ENCODE measurements at places on chromosomes 6 and 20.

- DNase-seq: no peak
These were observed 78.0 kb upstream of the NHSL1 start for GRCh38 chr6:138577151-138577915.

- no peak for DNase-seq
These were observed 450.9 kb downstream of the GJA1 start for GRCh38 chr6:121886223-121886830.

DNA sequence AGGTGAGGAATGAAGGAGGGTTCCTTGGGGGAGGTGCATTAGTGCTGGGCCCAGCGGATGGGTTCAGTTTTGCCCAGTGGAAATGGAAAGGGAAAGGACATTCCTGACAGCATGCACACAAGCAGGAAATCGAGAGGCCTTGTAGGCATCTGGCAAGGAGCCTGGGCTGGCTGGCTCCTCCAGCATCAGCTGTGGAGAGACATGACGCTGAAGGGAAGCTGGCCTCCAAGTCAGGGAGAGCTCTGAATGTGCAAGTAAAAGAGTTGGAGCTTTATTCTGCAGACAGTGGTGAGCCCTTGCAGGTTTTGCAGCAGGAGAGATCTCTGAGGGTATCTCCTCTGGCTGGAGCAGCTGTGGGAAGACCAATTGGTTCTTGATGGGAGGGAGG, 154.3 kb downstream of the MRPL14 start:
- DNase-seq: no peak

DNA sequence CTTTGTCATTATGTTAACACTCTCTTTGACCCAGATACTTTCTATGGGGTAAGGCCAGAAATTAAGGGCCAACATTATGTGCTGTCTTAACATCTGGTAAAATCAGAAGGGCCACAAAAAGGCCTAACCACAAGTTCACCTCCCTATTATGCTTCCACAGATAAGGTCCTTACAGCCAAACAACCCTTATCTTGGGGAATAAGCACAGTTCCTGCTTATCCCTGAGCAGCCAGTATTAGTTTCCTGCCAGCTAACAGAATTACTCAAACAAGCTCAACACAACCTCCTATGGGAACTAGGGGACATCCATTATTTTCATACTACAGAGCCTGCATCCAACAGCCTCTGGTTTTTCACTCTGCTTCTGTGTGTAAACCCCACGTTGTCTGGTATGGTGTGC, 724.8 kb downstream of the HACE1 start:
- no peak for DNase-seq

- no peak for DNase-seq
These were observed 225.9 kb downstream of the TMEM242 start for GRCh38 chr6:157097255-157097955.

- no peak for DNase-seq
These were observed 527 bp downstream of the FBXO30 start for GRCh38 chr6:145814035-145814500.

GRCh38 chr20:1242530-1242929, 16.7 kb downstream of the RAD21L1 start:
- DNase-seq: no peak

DNA sequence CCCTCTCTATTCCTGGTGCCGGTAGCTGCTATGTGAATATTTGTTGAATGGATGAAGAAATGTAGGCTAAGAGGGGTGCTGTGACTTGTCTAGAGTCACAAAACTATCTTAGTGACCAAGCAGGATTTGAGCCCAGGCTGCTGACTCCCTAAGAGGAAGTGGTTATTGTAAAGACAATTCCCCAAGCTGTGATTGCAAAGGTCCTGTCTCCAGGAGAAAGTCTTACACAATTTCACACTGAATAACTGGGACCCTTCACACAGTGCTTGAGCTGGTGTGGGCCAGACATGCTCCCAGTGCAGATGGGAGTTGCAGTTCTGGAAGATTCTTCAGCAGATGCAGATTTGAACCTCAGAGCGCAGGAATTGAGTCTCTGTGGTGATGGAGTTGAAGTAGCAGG, 38.1 kb downstream of the IYD start:
- no peak for DNase-seq

- no peak for DNase-seq
These were observed 52.3 kb upstream of the IFNGR1 start for GRCh38 chr6:137271245-137272183.

GRCh38 chr6:154463573-154464419, 46.7 kb downstream of the CNKSR3 start:
- no peak for DNase-seq

DNA sequence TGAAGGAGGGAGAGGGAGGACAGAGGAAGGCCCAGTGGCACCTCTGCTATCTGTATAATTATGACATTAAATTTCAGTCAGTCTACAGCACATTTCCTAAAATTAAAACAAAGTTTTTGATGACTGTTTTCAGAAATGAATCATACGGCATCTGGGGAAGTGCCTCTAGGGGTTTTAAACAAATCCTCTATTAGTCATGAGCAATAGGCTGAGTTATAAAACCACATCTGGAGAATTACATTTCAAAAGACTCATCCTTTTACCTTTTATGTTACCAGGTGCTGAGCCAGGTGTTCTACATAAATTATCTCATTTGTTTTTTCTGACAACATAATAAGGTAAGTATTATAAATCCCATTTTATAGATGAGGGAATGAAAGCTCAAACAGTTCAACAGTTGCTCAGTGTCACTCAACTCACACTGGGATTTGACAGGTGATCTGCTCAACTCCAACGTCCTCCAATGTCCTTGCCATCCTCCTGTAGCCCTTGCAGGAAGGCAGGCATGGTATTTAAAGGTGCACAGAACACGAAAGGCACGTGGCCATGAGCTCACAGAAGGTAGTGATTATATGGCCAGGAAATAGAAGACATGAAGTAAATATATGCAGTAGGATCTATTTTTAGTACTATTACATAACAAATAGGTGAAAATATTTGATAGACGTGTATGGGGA, 184.2 kb upstream of the MAN1A1 start:
- DNase-seq: no peak

DNA sequence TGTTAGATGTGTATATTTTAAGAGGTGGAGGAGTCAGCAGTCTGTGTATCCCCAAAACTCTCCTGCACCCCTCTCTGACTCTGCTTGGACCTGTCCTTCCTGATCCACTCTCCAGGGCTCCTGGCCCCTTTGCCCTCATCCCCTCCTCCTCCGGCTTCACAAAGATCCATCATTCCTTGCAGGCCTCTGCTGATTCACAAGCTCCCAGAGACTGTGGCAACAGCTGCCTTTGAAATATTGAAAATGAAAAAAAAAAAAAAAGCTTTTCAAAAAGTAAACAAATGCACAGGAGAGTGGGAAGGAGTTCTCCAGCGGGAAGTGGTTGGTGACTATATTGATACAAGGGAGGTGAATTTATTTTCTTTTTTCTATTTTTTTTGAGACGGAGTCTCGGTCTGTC, 330.2 kb upstream of the SULF2 start:
- no peak for DNase-seq

DNA sequence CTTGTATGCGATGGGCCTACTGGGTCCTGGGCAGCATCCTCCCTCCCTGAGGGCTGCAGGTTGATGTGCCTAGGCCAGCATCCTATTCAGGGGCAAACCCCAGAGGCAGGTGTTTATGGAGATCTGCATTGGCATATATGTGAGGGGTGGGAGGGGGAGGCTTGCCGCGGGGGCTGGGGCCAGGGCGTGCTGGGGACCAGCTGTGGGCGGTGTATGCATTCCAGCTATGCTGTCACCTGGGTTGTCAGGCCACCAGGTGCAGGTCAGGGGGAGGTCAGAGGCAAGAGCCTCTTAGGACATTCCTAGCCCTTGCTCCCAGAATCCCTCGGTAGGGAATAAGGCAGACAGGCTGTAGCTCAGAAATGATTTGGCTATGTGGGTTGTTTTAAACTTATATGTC, 11.9 kb downstream of the FOXA2 start:
- DNase-seq: no peak

DNA sequence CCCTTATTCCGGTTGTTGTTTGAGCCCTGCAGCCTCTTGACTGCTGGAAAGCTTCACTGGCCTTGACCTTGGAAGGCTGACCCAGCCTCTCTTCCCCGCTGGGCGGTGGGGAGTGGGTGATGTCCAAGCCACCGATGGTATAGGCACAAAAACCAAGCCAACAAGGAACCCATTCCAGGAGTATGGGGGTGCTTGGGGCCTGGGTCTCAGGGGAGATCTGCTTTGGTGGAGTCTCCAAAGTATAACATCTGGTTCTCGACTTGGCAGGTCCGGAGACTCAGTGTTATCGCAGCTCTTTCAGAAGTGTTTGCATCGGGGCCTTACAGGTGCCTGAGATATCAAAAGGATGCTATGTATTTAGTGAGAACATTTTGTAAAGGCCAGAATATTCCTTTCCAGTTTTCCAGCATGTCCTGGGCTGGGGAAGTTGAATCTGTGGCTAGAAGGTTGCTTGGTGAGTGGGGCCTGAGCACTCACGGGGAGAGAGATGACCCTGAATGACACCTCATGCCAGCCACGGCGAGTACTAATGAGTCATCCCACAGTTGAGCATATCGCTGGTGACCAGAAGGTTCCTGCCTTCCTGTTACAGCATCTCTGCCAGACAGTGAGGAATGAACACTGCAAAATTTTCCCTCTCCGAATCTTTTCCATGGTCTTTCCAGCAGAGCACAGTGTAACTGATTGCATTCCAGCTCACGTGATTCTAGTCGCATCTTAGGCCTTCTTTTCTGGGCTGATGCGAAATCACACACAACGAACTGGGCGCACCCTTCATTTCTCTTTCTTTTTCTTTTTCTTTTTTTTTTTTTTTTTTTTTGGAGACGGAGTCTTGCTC, 133.9 kb downstream of the ZDHHC14 start:
- DNase-seq: no peak

GRCh38 chr6:145948328-145948727, 15.8 kb downstream of the SHPRH start:
- DNase-seq: no peak

GRCh38 chr6:1463751-1464426, 74.5 kb downstream of the FOXF2 start:
- DNase-seq: no peak

- DNase-seq: no peak
These were observed 32.6 kb upstream of the GRM4 start for GRCh38 chr6:34178357-34179105.

DNA sequence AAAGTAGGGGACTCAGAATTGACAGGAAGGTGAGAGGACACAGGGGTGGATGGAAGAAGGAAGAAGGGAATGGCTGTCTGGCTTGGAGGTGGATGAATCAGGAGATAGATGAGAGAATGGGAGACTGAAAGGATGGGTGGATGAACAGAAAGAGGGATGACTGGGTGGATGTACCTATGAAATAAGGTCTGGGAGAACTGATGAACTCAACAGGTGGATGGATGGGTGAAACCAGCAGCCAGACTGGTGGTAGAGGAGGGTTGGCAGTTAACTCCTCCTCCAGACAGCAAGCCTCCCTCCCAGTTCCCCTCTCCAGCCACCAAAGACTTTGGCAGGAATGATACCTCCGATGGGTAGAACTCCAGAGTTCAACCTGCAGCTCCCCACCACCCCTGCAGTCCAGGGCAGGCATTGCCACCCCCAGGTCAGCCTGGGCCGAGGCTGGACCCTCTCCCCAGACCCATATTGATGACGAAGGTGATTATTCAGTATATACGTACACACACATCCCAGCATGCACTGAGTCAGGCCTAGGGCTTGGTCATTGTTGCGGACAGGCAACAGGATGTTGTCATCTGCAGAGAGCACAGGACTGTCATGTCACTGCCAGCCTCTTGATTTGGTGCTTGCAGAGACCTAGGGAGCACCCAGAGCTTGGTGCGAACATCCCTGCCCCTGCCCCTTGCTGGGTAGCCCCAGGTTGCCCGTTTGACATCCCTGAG, 2.0 kb downstream of the SUN5 start:
- no peak for DNase-seq

DNA sequence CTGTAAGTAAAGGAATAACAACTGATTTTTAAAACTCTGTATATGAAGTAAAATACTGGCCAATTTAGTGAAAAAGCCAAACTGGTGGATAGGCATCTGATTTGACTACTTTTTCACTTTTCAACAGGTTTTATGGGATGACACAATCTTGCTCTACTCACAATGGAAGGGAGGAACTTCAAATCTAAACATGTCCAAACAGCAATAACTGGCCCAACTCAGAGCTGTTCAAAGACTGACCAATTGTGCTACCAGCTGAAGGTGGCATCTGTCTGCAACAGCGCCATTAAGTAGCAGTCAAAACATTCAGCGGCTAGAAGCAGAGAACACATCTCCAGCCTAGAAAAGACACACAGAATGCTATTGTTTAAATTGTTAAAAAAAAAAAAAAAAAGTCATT, 44.6 kb downstream of the SESN1 start:
- no peak for DNase-seq

GRCh38 chr6:131427434-131428058, 145.5 kb upstream of the ARG1 start:
- no peak for DNase-seq

GRCh38 chr20:61599061-61599531, 347.0 kb downstream of the CDH4 start:
- DNase-seq: no peak

- DNase-seq: no peak
These were observed 40.6 kb upstream of the TULP1 start for GRCh38 chr6:35553315-35553714.

- DNase-seq: no peak
These were observed 59.2 kb upstream of the DUSP22 start for GRCh38 chr6:232982-233640.

DNA sequence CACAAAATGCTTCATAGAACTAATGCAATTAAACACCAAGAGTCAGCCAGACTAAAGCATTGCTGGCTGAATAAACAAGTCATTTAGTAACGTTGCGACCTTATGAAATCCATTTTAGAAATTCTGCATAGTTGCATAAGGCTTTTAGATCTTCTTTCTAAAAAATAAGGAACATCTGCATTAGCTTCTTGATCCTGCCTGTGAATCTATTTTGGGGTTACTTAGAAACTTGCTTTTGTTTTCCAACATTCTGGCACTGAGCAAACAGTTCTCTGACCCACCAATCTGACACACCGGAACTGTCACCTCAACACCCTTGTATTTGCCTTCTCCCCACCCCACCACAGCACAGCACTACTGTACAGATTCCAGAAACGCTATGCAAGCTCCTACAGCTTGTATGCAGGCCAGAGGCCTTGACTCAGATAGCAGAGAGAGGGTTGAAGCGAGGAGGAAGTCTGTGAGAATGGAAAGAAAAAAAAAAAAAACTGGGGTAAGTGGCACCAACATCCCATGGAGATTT, 55.0 kb downstream of the KIF13A start:
- no peak for DNase-seq

DNA sequence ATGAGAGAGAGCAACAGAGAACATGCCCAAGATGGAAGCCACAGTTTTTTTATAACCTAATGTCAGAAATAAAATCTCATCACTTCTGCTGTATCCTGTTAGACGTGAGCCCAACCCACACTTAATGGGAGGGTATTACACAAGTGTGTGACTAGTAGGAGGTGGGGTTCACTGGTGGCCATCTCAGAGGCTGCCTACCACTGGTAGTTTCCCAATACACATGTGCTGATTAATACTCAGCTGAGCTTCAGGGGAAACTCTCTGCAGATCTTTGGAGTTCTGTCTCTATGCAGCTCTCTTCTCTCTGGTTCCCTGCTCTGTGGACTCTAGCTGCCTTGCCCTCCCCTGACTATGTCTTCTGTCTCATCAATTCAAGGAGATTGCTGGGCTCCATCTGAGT, 35.7 kb downstream of the CNBD2 start:
- no peak for DNase-seq

Data from stimulated activated naive CD4-positive, alpha-beta T cell (primary cell).